Common myeloid progenitor, CD34-positive (primary cell): ENCODE measurements at places on chromosomes 7 and 10.

DNA sequence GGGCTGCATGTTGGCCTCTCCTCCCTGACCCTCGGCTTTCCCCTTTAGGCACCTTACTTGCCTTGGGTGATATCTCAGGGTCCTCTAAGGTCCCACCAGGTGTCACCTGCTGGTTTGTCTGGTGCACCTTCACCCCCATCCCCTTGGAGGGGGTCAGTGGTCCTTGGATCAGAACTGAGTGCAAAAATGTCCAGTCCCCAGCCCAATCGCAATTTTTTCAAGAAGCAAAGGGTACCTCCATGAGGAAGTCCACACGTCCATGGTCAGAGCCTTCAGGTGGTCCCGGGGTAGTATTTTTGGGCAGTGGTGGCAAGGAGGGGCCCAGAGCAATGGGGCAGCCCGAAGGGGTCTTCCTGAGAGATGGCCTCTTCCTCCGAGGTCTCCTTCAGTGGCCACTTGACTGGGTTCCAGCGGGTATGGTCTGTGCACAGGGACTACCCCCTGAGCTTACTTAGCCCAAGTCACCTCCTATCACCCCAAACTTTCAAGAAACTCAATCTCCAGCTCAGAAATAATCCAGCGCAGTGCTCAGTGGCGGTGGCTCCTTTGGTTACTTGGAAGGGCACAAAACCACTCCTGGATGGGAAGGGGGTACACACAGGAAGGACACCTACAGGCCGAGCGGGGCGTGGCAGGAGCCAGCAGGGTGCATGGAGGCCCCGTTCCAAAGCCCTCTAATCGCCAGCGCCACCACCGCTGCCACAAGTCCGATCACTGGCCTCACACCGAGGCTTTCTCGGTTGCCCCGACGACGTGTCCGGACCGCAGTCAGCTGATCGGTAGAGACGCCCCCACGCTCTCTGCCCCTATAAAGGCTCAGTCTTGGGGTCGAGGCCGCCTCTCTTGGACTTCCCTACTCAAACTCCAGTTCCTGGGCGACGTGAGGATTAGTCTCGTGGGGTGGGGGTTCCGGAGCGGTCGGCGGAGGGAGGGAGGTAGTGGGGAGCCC, 4.5 kb downstream of the SAP25 start:
- DNase-seq = peak; percentile 46

DNA sequence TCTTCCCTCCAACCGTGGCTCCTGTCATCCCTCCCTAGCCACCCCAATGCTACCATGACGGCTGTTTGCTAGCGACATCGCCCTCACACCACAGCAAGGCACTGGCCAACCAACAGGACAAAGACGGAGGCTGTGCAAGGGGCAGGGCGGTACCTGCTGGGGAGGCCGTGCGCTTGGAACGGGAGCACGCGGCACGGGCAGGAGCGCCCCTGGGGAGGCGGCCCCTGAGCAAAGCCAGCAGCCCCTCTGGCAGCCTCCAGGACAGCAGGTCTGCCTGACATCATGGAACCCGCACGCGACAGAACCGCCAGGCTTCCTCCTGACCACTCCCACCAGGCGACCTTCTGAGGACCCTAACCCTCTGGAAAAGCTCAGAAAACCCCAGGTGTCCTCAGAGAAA, 12.7 kb downstream of the MAD1L1 start:
- DNase-seq = no peak

- DNase-seq = peak; percentile 97
These were observed 79.0 kb upstream of the PLXNA4 start for GRCh38 chr7:132655131-132655727.

DNA sequence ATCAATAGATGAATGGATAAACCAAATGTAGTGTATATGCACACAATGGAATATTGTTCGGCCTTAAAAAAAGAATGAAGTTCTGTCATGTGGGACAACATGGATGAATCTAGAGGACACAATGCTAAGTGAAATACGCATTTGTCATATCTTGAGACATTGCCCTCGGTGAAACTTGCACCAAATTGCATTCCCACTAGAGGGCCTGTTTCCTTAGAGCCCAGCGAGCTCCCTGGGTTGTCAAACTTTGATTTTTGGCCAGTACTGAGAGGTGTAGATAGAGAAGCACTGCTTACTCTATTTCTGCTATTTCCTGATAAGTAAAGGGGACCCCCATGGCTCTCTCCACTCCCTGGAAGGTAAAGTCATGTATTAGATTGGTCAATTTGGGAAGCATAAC, 157.1 kb downstream of the GPAM start:
- no peak for DNase-seq

- DNase-seq = no peak
These were observed 239.5 kb upstream of the PLXNA4 start for GRCh38 chr7:132815696-132816311.
